ENCODE measurements at places on chromosomes 2 and 18.
A peak's percentile ranks its signal among the peaks of the same experiment; 100 is the strongest.

DNA sequence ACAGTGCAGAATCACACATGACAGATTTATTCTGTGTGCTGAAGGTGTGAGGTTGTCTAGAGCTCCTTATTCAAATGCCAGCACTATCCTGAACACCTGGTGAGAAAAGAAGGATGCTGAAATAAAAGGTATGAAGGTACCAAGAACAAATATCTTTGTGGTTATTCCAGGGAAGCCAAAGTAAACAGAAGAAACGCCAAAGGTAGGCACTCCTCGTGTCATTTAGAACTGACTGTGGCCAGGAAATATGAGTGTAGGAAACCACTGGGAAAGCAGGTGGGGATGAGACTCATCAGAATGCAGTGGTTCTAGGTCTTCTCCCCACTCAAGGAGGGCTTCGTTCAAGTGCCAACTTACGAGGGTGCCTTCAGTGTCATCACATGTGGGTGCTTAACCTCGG lies 80.8 kb downstream of the KIF5C start:
- no peak for DNase-seq

- DNase-seq: no peak
These were observed 1.4 kb upstream of the SF3B6 start for GRCh38 chr2:24077535-24077877.

GRCh38 chr18:39062426-39062825 lies 1496.8 kb upstream of the CELF4 start:
- DNase-seq: no peak

GRCh38 chr2:60298006-60298696 lies 255.3 kb downstream of the BCL11A start:
- no peak for DNase-seq

GRCh38 chr2:38806015-38806732 lies 28.2 kb downstream of the GEMIN6 start:
- no peak for DNase-seq

DNA sequence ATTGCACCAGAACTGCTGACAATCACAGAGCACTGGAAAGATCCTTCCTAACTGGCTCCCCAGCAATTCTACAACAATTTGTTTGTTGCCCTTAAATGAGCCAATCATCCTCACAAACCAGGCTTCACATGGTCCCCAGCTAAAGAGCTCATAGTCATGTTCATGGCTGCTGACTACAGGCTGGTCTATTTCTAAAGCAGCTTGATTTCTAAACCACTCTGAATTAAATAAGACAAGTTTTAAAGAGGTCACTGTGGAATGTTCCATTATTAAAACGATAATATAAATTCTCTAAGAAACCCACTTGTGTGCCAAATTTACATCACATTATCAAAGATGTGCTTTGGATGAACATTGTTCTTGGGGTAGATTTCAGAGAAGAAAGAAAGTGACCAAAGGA lies 110.7 kb downstream of the COPS8 start:
- no peak for DNase-seq

- DNase-seq: no peak
These were observed 147.6 kb upstream of the HDAC4 start for GRCh38 chr2:239548451-239548871.

DNA sequence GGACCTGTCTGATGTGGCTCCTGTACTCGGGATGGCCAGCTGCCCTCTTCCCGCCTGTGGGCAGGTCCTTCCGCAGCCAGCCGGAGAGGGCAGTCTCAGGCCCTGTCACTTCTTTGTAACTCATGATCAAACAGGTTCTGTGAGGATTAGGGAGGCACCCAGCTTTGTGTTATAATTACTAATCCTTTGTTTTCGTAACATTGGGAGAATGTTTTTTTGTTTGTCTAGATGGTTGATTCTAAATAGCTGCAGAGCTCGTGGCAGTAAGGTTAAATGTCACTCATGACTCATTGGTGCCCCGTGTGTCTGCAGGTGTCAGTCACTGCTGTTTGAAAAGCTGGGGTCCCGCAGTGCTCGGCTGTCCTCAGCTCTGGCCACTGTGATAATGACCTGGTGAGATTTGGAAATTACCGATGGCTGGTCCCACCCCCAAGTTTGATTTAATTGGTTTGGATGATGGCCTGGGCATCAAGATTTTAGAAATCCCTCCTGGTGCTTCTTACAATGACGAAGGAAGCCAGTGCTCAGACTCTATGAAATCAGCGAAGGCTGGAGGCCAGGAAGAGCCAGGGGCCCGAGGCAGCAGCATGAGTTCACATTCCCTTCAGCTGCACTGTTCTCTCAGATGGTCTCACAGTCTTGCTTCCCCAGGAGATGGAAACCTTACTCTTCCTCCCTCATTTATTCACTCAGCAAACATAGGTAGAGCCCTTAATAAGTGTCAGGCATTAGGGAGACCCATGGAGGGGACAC lies 172.8 kb downstream of the VAPA start:
- DNase-seq: no peak

DNA sequence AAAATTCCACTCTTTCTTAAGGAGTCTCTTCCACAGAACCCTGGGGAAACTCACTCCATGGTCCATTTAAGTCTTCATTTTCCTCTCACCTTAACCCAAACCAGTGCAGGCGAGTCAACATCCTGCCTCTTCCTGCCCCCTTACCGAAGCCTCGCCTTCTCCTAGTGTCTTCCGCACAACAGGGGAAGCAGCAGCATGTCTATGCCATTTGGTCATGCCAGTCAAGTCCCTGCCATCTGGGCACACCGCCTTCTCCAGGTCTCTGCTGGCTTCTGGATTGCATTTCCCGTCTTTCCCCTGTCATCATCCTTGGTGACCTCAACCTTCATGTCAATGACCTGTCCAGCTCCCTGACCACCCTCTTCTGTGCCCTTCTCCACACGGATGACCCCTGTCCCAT lies 77.3 kb upstream of the FZD7 start:
- peak; percentile 36 for DNase-seq

- peak; percentile 41 for DNase-seq
These were observed 42.5 kb downstream of the KIAA2012 start for GRCh38 chr2:202115479-202115971.

- DNase-seq: no peak
These were observed 1.4 kb downstream of the RSAD2 start for GRCh38 chr2:6879011-6879410.

- no peak for DNase-seq
These were observed 23.3 kb downstream of the ERCC3 start for GRCh38 chr2:127270663-127271062.

DNA sequence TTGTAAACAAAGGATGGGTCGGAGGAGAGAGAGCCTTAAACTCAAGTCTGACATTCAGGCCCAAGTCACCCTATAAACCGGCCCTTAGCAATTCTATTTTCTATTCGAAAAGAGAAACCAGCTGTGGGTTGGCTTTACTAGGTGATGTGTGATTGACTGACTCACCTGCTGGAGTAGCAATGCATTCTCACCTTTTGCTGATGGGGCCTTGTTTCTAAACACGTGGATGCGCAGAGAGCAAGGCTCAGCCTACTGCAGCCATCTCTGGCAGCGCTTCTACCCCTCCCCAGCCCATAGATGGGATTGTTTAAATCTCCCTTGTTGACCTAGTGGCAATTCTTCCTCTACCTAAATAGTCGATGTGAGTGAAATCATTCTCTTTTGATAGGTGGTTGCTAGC lies 138.5 kb downstream of the MEIS1 start:
- no peak for DNase-seq

GRCh38 chr2:210318486-210318885 lies 3.5 kb upstream of the MYL1 start:
- no peak for DNase-seq

GRCh38 chr18:36889321-36889720 lies 60.4 kb downstream of the KIAA1328 start:
- DNase-seq: no peak

DNA sequence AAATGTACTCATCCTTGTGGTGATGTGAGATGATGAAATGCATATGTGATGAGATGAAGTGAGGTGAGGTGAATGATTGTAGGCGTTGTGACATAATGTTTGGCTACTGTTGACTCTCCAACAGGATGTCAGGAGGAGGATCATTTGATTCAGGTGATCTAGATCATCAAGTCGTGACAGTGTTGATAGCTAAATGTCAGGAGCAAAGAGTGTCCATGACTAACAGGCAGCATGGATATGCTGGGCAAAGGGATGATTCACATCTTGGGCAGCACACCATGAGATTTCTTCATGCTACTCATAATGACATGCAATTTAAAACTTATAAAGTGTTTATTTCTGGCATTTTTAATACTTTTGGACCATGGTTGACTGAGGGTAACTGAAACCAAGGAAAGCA lies 40.2 kb upstream of the UBXN4 start:
- DNase-seq: no peak

DNA sequence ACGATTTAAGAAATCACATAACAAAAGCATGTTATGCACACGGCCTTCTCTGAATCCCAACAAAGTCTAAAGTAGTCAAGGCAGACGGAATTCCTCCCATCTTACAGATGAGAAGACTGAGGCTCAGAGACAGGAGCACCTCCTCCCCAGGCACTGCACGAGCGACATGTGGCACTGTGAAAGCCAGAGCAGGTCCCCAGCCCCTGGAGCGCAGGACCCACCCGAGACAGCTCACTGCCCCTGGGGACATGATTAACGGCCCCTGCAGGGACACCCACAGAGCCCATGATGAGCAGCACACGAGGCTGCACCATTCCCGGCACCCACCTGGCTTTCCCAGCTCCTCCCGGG lies 53.6 kb downstream of the EIPR1 start:
- no peak for DNase-seq

DNA sequence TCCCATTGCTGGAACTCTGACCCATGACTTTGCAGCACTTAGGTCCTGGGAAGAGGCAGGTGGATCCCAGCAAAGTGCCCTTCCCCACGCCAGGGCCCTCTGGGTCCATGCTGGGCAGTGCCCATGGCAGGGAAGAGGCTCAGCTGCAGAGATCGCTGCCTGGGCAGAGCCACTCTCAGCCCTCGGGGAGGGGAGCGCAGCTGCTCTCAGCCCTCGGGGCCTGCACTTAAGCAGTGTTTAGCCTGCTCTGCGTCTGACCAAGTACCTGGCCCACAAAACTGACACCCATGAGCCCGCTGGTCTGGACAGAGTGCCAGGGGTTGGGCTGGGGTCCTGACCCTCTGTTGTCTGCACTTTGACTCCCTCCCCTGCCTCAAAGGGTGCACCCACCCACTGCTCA lies 46.3 kb downstream of the AQP12A start:
- DNase-seq: no peak

GRCh38 chr2:54041135-54041534 lies 70.3 kb upstream of the PSME4 start:
- no peak for DNase-seq

- DNase-seq: no peak
These were observed 47.7 kb downstream of the TMEM182 start for GRCh38 chr2:102809291-102810189.

DNA sequence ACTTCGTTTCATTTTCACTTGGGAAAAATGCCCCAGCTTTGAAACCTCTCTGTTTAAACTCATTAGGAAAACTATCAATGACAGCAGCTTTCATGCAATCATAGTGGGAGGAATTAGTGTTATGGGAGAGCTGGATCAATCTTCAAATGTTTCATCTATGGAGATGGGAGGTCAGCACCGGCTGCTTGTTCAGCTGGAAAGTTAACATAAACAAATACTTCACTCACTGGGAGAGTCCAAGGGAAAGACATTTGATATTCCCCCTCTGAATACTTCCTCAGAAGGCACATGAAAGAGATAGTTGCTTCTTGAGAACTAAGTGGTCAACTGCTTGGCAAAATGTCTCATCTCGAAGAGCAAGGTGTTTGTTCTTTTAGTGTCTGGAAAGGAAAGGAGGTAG lies 7.3 kb downstream of the LYPD1 start:
- DNase-seq: no peak

DNA sequence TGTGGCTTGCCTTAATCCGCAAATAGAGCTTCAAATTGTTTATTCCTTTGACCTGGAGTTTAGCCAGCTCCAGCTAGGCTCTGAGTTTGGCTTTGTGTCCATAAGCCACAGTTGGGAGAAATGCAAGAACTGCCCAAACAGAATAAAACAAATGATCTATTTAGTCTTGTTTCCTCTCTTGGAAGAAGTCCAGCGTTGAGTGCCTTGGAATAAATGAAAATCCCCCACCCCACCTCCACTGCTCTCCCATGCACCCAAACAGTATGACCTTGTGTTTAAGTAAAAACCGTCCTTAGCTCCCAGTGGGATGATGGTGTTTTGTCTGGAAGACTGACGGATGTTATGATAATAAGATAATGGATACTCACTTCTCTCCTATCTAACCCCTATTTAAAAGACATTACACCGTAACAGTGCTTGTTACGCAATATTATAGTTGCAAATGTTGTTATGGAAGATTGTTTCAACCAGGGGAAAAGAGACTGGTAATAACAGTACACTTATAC lies 3.2 kb upstream of the SERPINE2 start:
- DNase-seq: no peak

- DNase-seq: no peak
These were observed 380.2 kb downstream of the TXNL1 start for GRCh38 chr18:56258178-56258577.

- no peak for DNase-seq
These were observed 68.5 kb upstream of the STK17B start for GRCh38 chr2:196239622-196240587.

GRCh38 chr2:11861044-11861443 lies 114.6 kb downstream of the LPIN1 start:
- DNase-seq: no peak

DNA sequence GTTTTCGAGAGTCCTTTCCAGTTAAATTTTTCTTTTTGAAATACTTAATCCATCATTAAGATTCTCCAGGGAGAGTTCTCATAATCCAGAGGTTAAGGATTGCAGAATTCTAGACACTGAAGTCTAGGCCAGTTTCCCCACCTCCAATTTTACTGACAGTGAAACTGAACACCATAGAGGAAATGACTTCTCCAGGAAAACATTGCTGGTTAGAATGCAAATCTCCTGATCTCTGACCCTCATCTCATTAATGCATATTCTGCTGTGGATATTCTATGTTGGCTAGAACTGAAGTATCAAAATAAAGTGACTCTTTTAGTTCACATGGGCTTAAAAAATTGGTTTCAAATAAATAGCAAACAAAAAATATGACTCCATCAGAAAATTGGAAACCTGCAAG lies 105.8 kb upstream of the UGP2 start:
- no peak for DNase-seq

GRCh38 chr18:29218091-29218490 lies 1041.2 kb upstream of the CDH2 start:
- DNase-seq: no peak

DNA sequence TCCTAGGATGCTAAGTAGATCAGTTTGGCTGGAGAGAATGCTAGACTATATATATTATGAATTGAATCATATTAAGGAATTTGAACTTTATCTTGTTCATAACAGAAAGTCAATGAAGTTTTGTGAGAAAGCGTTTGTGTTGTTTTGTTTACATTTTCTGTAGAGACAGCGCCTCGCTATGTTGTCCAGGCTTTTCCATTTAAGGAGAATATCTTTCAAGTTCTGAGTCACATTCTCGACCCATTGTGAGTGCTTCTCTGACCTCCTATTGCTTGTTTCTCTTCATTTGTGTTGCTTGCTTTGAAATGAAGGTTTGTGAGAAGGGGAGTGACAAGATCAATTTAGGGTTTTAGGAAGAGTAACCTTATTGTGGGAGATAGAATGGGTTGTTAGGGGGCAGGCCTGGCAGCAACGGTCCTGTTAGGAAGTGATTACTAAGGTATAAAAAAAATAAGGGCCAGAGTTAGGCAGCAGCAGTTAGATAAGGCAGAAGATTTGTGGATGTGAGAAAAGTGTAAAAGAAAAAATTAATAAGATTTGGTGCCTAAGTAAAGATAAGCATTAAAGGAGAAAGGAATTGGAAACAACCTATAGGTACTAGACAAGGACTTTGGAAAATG lies 47.6 kb upstream of the ACVR1 start:
- no peak for DNase-seq

GRCh38 chr2:187475499-187476248 lies 27.6 kb upstream of the CALCRL start:
- no peak for DNase-seq

GRCh38 chr2:223114170-223114569 lies 62.2 kb downstream of the KCNE4 start:
- no peak for DNase-seq

Measured in NCI-H446 (cell line).